ENCODE measurements at places on chromosomes 4 and X.

GRCh38 chr4:56050625-56051024 lies 101.9 kb downstream of the CEP135 start:
- DNase-seq, result no peak

DNA sequence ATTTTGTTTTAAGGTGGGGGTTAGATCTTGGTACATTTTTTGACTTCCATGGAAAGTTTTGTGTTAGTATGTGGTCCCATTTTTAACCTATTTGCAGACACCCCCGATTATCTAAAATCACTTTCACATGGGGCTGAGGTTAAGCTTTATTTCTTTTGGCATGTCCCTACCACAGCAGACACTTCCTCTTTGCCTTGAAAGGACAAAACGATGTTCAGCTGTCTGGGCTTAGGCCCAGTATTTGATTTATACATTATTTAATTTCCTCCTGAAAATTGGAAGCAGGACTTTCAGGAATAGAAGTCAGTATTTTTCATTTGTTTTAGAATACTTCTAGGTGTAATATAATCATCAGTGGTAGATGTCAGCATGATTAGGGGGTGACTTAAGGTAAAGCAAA lies 112.4 kb upstream of the SPRY1 start:
- no peak for DNase-seq

DNA sequence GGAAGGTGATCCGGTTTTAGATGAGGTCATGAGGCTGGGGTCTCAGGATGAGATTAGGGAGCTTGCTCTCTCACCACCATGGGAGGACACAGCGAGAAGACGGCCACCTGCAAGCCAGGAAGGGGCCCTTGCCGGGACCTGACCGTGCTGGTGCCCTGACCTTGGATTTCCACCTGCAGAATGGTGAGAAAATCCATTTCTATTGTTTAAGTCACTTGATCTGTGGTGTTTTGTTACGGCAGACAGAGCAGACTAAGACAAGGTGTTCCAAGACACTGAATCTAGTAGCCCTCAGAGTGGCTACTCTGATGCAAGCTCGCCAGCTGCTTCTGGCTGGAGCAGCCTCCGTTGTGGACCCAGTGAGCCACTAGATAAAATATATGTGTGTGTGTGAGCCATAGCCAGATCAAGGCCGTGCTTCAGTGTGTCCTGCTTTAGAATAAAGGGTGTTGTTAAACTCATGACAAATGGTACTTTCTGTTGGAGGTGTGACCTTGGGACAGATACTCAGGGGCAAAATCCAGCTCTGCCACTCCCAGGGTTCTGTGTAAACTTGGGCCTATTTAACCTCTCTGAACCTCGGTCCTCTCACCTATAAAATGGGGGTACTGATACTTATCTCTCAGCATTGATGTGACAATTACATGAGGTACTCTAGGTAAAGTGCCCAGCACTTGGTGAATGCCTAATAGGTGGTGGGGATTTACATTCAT lies 67.9 kb upstream of the STX18 start:
- no peak for DNase-seq

GRCh38 chr4:187617113-187617512 lies 378.5 kb upstream of the ZFP42 start:
- no peak for DNase-seq

DNA sequence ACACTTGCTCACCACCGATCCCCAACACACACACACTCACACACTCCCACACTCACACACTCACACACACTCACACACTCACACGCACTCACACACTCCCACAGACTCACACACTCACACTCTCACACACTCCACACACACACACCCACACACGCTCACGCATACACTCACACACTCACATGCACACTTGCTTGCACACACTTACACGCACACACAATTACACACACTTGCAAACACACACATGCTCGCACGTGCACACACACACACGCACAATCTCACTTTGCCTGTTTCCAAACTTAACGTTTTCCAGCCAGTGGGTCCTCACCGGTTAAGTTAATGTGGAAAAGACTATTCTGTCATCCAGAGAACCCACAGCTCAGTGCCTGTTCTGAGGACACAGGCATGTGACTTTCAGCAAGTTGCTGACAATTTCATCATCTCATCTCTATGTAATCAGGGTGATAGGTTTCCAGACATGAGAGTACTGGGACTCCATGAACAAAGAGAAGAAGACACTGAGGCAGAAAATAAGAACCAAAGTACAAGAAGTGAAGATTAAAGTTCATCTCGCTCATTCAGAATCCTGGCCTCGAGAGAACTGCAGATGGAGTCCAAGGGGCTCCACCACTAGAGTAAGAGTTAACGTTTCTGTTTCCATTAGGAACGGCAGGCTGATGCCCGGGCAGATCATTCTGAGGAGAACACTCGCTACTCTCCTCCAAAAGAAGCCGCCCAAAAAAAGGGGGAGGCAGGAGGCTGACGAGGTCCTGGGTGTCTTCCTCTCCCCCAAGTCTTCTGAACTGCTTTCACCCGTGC lies 153.2 kb upstream of the FRG1 start:
- no peak for DNase-seq
